CD4-positive, alpha-beta T cell treated with Interleukin-15 for 1 hour (primary cell): ENCODE measurements at places on chromosomes 2 and 18.

DNA sequence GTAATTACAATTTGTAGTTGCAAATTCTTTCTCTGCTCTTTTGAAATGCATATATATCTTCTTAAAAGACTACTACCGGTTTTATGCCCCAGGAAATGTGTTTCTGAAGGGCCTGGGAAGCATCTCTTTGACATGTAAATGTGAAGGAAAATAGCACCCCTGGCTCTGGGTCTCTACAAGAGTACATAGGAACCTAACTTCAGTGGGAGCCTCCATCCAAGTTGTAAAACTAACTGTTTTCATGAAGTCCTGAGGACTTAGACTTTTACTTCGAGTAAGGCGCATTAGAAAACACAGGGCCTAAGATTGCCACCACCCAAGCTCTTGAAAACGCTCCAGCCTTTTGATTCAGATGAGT lies 99.4 kb downstream of the CBLN2 start:
- no peak for DNase-seq

GRCh38 chr2:80302314-80303005 lies 2.1 kb downstream of the LRRTM1 start:
- DNase-seq: no peak

GRCh38 chr2:64128943-64129391 lies 15.3 kb downstream of the PELI1 start:
- DNase-seq: no peak

GRCh38 chr18:23515911-23516546 lies 12.7 kb downstream of the RMC1 start:
- peak; percentile 71 for DNase-seq

GRCh38 chr18:79792988-79793355 lies 4.8 kb upstream of the KCNG2 start:
- peak; percentile 32 for DNase-seq

- DNase-seq: peak; percentile 89
Measured at GRCh38 chr2:30231996-30232800, 864 bp downstream of the LBH start.

DNA sequence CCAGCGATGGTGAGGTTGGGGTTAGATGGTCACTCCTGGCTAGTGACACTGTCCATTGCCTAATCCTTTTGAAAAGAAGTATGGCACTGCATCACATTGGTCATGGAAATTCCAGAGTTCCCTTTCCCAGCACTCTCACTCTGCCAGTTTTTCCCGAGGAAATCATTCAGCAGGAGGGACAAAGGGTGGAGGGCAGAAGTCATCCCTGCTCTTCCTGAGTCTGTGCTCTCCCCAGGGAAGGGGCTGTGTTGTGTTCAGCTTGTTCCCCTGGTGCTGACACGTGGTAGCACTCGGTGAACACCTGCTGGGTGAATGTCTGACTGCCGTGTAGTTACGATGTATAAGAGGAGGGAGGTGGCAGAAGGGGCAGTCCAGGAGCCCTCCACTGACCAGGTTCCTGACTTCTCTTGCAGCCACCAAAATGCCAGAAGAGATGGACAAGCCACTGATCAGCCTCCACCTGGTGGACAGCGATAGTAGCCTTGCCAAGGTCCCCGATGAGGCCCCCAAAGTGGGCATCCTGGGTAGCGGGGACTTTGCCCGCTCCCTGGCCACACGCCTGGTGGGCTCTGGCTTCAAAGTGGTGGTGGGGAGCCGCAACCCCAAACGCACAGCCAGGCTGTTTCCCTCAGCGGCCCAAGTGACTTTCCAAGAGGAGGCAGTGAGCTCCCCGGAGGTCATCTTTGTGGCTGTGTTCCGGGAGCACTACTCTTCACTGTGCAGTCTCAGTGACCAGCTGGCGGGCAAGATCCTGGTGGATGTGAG lies 21.6 kb downstream of the STEAP3 start:
- DNase-seq: no peak

DNA sequence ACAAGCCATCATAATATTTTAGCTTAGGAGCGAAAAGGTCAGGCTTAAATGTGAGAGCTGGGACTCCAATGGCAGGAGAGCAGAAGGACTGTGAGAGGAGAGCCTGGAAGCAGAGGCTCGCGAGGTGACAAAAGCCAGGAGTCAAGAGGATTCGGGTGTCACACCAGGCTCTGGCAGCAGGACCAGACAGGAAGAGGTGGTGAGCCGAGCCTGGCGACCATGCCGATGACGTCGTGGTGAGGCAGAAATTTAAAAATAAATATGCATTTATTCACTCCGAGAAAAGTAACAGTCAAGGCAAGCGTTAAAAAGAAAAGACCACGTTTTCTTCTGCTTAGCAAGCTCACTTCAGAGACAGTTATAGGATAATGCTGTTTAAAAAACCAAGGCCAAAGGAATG lies 31.3 kb upstream of the ZNF236 start:
- no peak for DNase-seq
